ENCODE measurements at places on chromosomes 12 and 14.

- no peak for DNase-seq
Measured at GRCh38 chr12:65168681-65169319, 583 bp upstream of the LEMD3 start.

DNA sequence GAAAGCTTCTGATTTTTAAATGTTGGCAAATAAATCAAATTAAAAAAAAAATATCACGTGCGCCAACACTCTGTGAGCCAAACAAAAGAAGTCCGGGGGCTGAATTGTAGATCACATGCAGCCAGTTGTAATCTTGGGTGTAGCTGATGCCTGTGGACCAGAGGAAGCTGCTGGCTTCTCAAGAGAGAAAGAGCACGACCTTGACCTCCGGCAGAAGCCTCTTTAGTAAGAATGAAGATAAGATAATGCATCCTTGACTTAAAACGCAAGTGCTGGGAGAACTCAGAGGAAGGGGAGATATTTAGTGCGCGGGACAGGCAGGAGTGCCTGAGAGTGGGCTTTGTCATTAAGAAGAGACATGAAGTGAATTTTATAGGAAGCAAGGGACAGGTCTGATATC is 162.8 kb upstream of the TBX3 start:
- no peak for DNase-seq

DNA sequence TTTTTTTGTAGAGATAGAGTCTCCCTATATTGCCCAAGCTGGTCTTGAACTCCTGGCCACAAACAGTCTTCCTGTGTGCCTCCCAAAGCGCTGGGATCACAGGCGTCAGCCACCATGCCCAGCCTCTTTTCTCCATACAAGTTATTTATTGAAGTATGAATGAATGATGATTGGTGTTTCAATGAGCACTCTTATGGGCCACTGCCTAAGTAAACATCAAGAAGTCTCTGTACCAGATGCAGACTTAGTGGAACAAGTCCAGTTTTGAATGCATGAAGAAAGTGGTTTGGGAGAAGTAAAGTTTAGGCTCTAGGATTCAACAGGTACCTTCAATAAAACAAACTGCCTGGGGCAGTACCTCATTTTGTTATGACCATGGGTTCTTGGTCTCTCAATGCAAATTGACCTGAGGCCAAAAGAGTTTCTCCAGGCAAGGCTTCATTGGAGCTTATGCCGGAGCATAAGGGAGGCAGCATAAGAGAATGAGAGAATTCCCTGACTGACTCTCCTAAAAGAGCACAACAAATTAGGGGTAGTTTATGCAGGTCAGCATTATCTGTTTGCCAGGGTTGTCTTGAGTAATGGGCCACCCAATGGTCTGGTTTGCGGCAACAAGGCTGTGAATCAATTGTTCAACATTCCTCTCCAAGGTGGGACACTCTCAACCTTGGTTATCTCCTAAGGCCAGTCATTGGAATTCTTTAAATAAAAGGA is 1.1 kb upstream of the GMFB start:
- no peak for DNase-seq

DNA sequence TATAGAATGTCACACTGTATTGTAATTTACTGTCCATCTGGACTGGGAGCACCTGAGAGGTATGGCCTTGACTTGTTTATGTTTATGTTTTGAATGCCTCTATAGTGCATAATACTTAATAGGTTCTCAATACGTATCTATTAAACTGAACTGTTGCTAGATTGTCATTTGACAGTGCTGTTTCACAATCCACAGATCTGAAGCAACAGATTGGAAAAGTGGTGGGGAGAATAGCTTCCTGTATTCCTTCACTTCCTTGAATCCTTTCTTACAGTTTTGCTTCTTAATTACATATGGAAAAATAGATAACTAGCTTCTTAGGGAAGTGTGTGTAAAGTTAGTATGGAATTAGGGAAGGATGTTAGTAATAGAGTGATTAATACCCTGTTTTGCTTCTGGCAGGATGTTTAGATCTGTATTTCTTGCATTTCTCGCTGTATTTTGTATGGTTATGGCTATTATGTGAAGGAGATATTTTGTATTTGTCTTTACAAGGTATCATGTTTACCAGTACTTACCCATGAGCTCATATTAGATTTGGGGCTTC is 4.5 kb downstream of the CNOT2 start:
- DNase-seq = no peak

GRCh38 chr12:29750131-29750927 is 33.4 kb downstream of the TMTC1 start:
- no peak for DNase-seq

DNA sequence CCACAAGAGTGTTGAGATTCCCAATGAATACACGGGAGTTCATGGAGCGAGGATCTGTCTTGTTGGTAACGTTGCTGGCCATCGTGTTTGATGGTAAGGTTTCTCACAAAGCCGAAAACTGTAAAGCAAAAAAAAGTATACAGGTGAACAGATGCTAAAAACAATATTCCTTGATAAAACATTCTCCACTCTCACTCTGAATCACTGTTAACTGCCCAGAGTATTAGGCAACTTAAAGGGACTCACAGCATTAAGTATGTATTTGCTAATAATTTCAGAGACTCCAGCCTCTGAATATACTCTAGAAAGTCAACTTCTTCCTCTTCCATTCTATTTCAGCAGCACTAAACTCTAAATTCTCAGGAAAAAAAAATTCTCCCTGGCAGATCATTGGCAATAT is 35.1 kb downstream of the HNRNPC start:
- no peak for DNase-seq

GRCh38 chr12:79406993-79407392 is 283.8 kb downstream of the PAWR start:
- no peak for DNase-seq

DNA sequence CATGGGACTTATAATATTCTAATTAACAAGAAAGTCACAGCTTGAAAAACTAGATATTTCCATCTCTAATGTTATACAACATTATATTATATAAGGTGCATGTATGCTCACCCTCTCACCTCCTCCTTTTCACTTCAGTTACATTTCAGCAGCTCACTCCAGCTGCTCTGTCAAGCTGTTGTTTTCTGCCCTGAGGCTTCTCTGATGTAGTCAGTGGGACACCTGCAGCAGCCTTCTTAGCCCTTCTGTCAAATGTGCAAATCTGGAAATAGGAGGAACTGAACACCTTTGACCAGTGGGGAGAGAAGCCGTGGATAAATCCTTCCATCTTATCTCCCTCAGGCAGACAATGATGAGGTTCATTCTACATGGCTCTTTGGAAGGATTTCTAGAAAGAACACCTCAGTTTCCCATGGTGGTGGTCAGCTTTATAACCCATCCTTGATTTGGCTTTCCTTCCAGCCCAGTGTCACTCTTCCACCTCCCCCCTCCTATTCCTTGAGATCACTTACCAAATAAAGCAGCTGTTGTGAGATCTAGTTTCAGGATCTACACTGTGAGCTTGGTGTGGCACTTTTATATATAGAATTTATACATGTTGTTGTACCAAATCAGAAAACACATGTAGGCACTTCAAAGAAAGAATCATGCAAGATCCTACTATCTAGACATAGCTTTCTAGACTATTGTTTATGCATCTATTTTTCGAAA is 79.6 kb upstream of the STK38L start:
- no peak for DNase-seq

DNA sequence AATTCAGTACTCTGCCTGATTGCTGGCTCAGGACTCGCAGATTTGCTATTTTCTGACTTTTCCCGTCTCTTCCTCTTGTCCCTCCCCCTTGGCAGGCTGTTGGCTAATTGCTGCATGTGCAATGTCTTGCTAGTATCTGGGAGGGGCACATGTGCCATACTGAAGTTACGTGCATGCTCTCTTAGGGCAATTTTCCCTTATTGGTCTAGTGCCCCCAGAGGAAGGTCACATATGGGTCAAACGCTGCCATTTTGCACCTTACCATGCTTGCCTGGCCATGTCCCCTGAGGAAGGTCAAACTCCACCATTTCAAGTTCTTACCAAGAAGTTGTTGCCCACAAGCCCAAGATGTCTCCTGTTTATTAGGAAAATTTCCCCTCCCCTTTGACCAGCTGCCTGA is 13.9 kb upstream of the ERC1 start:
- DNase-seq = no peak

GRCh38 chr12:32505067-32505945 is 105.9 kb downstream of the FGD4 start:
- no peak for DNase-seq

- no peak for DNase-seq
Measured at GRCh38 chr14:65164068-65164824, 61.9 kb upstream of the MAX start.

DNA sequence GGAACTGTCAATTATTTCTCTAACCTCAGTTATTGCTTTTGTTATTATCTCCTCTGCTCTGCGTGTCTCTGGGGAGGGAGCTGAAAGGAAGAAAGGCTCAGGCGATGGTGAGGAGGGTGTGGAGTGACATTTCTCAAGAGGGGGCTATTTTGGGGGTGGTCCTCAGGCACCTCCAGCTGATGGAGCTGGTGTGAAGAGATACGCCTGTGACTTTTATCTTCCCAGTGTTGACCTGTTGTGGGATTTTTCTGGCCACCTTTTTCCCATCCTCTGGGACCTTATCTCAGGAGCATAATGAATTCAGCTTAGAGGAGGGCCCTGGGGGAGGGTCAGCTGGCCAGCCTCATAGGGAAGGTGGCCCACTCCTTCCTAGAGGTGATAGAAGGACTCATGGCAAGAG is 26.4 kb downstream of the KCNA5 start:
- DNase-seq = no peak

Measured in stimulated activated CD4-positive, alpha-beta T cell treated with anti-CD3 and anti-CD28 coated beads, Interleukin-15, amount 100 ng/mL, for 1 hour (primary cell).